ENCODE measurements at places on chromosomes 3 and 15.
A peak's percentile ranks its signal among the peaks of the same experiment; 100 is the strongest.

DNA sequence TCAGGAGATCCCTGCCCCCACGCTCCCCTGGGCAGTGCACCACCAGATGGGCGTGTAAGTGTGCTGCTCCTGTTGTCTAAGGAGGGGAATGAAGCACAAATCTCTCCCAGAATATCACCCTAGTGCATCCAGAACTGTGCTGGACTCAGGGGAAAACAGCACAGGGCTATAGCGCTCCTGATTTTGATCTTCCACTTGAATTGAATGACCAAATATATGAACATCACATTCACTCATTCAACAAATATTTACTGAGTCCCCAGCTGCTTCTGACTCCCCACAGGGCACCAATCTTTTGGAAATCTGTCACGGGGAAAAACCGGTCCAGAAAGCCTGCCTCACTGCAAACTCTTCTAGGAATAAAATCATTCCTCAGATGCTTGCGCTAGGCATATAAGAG is 2.4 kb downstream of the CPLX3 start:
- DNase-seq: no peak

GRCh38 chr3:136661282-136661681 is 90.9 kb downstream of the STAG1 start:
- no peak for DNase-seq

- DNase-seq: no peak
Observed at GRCh38 chr15:84400820-84401219, 165.2 kb downstream of the GOLGA6L4 start.

GRCh38 chr3:70360979-70361760 is 48.7 kb upstream of the MDFIC2 start:
- no peak for DNase-seq

DNA sequence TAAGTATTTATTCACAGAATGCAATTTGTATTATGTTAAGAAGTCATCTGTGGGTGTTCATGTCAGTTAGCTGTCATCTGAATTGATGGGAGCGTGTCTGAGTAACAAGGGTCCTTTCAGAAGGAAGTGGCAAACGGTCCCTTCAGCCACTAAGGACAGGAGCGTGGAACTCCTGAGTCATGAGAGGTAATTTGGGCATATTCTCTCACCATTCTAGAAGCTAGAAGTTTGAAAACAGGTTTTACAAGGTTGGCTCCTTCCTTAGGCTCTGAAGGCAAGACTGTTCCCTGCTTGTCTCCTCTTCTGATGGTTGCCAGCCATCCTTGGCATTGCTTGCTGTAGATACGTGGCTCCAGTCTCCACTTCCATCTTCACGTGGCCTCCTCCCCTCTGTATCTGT is 19.7 kb downstream of the ABHD2 start:
- no peak for DNase-seq

- no peak for DNase-seq
Observed at GRCh38 chr3:53122255-53122932, 7.8 kb downstream of the RFT1 start.

DNA sequence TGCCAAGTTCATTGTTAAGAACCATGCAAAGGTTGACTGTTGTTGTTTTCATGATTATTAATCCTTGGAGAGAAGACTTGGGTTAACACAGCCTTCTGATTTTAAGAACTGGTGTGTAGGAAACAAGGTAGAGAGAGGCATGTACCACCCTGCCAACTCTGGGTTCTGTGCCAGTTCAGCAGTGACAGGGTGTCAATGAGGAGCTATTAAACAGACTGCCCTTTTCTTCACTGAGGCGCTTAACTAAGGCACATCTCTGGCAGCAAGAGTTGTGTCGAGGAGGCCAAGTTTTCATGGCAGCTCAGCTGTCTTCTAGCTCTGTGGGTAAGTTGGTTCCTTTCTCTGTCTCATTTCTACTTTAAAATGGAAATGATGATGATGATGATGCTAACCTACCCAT is 117.6 kb downstream of the FEZF2 start:
- DNase-seq: no peak

GRCh38 chr15:67534360-67534759 is 8.1 kb upstream of the MAP2K5 start:
- DNase-seq: no peak

- DNase-seq: no peak
Observed at GRCh38 chr15:64742385-64742784, 33.0 kb downstream of the RBPMS2 start.

- no peak for DNase-seq
Observed at GRCh38 chr3:44948239-44948638, 27.7 kb downstream of the ZDHHC3 start.

GRCh38 chr3:182802413-182803390 is 9.4 kb downstream of the ATP11B start:
- no peak for DNase-seq

- DNase-seq: no peak
Observed at GRCh38 chr15:59360896-59361295, 11.8 kb downstream of the MYO1E start.

- DNase-seq: no peak
Observed at GRCh38 chr15:89749951-89750559, 994 bp downstream of the MESP1 start.

- no peak for DNase-seq
Observed at GRCh38 chr3:69143612-69144011, 21.2 kb upstream of the LMOD3 start.

GRCh38 chr3:34056181-34056910 is 257.9 kb downstream of the PDCD6IP start:
- DNase-seq: no peak

GRCh38 chr15:92407321-92407720 is 13.6 kb downstream of the ST8SIA2 start:
- no peak for DNase-seq

DNA sequence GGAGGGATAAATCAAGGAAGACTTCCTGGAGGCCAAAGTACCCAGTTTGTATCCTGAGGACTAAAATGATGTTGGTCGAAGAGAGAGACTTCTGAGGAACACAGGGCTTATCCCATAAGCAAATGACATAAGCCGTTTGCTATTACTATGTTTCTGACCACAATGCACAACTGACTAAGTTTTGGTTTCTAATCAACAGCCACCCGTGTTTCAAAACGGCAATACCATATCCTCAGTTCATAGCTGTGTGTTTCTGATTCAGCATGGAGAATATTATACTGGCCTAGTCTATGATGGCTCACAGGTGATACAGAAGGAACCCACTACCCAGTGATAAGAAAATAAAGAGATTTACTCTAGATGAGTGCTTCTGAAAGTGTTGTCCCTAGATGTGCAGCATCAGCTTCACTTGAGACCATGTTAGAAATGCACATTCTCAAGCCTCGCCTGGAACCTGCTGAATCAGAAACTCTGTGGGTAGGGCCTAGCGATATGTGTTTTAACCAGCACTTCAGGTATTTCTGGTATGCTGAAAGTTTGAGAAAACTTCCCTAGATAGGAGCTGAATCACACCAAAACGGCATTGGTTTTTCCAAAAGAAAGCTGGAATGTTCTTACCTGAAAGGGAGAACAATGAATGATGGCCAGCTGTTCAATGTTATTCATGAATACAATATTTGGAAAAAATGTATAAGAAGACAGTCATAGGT is 639.7 kb upstream of the NR2F2 start:
- DNase-seq: no peak

DNA sequence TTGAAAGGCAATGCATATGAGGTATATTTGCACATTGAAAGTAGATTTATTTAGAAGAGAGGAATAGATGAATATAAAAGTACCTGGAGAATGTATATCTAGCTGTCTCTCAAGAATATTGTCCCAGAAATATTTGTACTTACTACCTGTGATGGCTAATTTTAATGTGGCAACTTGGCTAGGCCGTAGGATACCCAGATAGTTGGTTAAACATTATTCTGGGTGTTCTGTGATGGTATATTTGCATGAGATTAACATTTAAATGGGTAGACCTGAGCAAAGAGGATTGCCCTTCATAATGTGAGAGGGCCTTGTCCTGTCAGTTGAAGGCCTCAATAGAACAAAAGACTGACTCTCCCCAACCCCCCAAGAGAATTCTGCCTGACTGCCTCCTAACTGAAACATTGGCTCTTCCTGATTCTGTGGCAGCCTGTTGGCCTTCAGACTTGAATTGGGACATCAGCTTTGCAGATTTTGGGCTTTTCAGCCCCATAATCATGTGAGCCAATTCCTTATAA is 69.4 kb upstream of the FILIP1L start:
- DNase-seq: no peak

DNA sequence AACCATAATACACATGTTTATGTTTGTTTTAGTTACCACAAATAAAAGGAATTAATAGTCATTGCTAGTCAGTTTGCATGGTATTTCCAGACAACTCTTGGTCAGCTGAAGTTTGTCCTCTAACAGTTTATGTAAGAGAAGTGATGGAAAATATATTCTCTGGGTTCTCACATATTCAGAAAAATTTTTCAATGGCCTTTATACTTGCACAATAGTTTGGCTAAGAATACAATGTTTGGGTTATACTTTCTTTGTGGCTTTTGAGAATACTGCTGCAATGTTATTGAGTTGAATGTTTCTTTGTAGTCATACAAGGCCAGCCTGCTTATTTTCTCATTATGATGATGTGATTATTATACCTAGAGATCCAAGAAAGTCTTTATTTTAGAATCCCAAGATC is 133.9 kb downstream of the RAP2B start:
- no peak for DNase-seq

DNA sequence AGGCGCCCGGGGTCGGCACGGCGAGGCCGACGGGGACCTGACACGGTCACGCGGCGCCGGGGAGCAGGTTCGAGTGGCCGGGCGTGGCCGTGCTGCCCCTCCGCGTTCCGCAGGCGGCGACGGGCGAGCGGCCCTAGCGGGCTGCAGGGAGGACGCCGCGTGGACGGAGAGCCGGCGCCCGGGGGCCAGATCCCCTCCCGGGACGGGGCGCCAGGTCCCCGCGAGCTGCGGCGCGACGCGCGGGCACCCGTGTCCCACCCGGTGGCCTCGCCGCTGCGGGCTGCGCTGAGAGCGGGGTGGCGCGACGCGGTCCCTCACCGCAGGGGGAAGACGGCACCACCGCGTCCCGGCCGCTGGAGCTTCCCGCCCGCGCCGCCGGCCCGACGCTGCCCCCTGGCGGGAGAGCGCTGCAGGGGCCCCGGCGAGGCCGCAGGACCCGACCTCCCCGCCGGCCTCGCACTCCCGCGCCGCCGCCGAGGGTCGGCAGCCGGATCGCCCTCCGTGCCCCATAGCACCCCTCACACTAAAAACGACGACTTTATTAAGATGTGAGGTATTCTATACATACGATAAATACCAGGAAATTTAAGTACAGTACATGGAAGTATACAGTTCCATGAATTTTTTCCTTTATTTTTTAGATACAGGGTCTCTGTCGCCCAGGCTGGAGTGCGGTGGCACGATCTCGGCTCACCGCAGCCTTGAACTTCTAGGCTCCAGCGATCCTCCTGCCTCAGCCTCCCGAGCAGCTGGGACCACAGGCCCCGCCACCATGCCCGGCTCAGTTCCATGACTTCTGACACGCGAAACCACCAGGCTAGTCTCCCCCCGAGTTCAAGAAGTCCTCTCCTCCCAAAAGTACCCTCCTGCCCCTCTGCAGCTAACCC is 1.3 kb upstream of the PIGZ start:
- DNase-seq: peak; percentile 87

GRCh38 chr15:50218691-50219090 is 36.7 kb downstream of the SLC27A2 start:
- DNase-seq: no peak

DNA sequence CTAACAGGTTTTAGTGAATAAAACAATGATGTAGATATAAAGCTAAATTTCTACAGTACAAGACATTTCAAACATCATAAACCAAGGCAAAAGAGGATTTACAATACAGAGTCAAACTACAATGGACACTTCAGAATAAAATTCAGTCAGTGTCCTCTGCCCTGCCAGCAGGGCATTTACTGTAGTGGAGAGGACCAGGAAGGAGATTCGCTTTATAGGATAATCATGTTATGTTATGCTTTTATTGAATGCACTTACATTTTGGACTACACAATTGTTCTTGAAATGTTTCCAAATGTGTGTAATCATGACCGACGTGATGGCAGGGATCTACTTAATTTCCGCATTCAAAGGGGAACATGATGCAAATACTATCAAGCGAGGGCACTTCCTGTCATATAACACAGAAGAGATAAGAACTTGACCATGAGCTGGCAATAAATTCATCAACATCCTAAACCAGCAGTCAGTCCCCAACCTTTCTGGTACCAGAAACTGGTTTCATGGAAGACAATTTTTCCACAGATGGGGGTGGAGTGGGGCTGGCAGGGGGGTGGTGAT is 925.6 kb downstream of the FHIT start:
- no peak for DNase-seq

DNA sequence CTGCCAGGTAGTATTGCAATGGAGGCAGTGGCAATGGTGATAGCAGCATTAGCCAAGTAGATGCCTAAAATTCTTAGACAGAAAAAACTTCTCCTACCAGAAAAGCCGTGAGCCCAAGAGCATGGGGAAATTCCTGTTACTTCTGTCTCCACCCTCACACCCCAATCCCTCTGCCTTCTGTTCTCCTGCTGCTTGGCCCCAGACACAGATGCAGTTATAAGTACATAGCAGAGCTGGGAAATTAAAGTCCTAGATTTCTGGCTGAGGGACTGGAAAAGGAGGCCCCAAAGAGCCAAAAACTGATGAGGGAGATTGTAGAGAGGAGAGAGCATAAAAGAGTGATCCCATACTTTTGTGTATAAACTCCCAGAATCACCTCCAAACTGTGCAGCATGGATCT is 166.9 kb downstream of the SMAD6 start:
- no peak for DNase-seq

DNA sequence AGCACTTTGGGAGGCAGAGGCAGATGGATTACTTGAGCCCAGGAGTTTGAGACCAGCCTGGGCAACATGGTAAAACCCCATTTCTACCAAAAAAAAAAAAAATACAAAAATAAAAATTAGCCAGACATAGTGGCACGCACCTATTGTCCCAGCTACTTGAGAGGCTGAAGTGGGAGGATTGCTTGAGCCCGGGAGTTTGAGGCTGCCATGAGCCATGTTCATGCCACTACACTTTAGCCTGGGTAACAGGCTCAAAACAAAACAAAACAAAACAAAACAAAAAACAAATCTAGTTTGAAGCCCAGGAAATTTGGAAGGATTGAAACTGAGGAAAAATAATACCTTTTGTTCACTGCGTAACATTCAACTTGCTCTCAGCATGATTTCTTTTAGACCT is 16.6 kb downstream of the TMOD3 start:
- DNase-seq: no peak

GRCh38 chr3:187745201-187746058 is at the start of gene BCL6:
Gene BCL6 (minus strand): TSS chr3:187745468. CDS start chr3:187733693, 11,775 bp downstream.
- DNase-seq: peak; percentile 89

All from H1 (cell line).